Umbilical cord (tissue), 2 donors: ENCODE measurements at places on chromosomes 2 and 18. TPM values are rescaled to one million over a fixed set of nuclear protein-coding genes. Genes with fewer than 3 reads are reported as not detected.

PDE11A gene
- 0.72 TPM for total RNA-seq

SCN7A gene
- total RNA-seq, result 2.6 TPM

LRRTM4 gene
- total RNA-seq, result 4.6 TPM

VAMP8 gene
- 25.5 TPM for total RNA-seq

- peak; percentile 50 for DNase-seq
Measured at GRCh38 chr18:51668101-51668500, 470.6 kb upstream of the MEX3C start.

- no peak for DNase-seq
Measured at GRCh38 chr2:32485399-32485798, 128.6 kb downstream of the BIRC6 start.

DNA sequence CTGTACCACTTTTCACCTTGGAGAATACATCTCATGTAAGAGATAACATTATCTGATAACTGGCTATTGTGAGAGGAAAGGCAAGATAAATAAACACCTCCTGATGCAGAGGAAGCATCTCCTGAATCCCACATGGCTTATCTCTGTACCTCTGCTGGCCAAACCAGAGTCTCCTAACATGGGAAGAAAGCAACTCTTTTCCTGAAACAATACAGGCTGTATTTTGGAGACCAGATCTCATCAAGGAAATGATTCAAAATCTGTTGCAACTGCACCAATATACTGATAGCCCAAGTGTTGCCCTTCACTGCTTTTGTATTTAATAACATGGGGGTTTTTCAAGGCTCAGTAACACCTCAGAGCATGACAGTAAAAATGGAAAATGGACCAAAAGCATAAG lies 106.9 kb downstream of the MREG start:
- no peak for DNase-seq

- DNase-seq, result no peak
Measured at GRCh38 chr2:49858657-49859056, 704.3 kb upstream of the FSHR start.

DNA sequence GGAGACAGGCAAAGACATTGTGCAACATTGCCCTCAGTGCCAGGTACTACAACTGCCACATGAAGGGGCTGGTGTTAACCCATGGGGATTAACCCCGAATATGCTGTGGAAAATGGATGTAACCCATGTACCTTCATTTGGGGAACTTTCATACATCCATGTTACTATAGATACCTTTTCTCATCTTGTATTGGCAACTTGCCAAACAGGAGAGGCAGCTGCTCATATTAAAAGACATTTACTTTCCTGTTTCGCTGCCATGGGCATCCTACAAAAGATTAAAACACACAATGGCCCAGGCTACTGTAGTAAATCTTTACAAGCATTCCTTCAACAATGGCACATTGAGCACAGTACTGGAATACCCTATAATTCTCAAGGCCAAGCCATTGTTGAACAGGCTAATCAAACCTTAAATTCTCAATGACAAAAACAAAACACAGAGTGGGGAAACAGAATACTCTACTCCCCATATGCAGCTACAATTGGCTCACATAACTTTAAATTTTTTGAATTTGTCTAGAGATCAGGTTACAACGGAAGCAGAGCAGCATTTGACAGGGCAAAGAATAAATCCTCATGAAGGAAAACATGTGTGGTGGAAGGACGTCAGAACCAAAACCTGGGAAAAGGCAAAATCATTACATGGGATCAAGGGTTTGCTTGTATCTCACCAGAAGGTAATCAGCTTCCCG lies 1723.5 kb upstream of the LRRTM1 start:
- DNase-seq, result no peak

GRCh38 chr2:235706506-235706905 lies 212.7 kb downstream of the AGAP1 start:
- no peak for DNase-seq

DNA sequence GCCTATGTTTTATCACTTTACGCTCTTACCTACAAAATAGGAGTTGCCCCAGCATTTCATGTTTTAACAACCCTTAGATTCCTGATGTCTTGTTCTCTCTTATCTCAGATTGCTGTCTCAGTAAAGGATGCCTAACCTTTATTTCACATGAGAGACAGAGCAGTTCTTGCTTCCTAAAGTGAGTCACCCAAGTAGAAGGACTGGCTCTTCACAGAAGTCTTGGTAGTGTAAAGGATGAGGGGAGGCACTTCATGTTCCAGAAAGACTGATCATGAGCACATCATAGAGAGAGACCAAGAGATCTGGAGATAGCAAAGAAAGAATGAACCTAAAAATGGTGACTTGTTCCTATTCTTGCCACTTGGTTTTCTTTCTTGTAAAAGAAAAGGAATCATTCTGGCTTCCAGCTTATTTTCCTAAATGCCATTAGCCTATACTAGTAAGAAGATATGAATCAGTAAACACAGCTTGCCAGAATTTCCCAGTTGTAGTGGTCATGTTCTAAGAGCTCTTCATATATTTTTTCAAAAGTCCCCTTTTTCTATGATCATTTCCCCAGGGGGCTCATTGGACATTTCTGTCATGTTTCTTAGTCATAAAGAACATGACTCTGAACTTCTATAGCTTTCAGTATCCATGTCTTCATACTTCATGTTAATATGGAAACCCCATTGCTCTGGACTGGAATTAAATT lies 54.9 kb downstream of the MAPRE2 start:
- DNase-seq, result no peak

DNA sequence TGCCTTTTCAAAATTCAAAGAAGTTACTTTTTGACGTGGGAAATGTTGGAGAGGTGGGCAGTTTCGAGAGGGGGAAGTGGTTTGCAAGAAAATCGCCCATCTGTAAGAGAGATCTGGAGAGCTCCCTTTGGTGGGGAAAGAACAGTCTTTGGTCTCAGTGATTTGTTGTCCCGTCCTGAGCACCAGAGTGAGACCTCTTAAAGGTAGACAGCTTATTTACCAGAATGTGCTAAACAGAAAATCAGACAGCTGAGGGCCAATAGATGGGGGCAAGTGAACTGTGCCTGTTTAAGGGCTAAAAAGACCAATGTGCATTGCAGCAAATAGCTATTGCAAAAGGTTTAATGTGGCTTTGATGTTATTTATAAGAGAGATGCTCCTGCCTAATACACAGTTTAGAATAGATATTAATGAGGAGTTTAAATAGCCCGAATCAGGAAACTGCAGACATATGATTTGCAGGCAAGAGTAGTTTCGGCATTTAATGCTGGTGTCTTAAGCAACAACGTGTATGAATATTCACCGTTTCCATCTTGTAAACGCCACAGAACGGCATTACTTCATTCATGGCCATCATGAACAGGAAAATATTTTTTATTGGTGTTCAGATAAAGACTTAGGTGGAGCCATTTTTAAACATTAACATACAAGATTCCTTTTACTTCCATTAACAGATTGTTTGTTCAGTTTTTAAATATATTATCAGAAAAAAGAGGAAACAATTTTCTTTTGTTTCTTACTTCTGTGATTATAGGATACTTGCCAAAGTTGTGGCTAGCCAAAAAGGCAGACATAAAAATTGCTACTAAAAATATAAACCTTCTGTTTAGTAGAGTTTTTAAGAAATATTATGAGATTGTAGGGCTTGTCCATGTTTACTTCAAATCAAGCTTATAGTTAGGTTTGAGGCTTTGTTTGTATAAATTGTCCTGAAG lies 29.6 kb downstream of the ARHGAP15 start:
- DNase-seq, result peak; percentile 43

- DNase-seq, result no peak
Measured at GRCh38 chr2:178361588-178361987, 89.4 kb downstream of the PRKRA start.

DNA sequence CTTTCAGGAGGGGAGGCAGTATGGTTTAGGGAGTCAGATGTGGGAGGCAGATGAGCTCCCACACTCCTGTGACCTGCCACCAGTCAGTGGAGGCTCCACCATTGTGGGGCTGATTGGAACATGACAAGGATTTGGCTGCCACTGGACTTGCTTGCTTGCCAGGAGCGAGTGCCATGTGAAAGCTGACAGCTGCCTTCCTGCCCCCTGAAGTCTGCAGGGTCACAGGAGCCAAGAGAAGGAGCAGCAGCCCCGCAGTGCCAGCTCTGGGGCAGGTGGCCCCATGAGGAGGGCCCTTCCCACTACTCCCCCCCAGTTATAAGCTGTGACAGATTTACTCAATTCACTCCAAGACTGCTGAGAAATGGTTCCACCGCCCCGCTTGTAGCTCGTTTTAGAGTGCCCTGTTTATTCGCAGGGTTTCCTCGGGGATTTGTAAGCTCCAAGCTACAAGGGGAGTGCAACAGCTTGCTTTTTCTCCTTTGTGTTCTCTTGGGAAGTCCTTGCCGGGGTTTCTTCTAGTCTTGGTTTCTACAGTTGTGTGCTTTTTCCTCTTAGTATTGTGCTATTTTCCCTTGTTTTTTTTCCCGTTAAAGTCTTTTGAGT lies 414.3 kb downstream of the MEIS1 start:
- DNase-seq, result no peak

GRCh38 chr2:169714699-169715098 lies 18.9 kb upstream of the KLHL23 start:
- no peak for DNase-seq

DNA sequence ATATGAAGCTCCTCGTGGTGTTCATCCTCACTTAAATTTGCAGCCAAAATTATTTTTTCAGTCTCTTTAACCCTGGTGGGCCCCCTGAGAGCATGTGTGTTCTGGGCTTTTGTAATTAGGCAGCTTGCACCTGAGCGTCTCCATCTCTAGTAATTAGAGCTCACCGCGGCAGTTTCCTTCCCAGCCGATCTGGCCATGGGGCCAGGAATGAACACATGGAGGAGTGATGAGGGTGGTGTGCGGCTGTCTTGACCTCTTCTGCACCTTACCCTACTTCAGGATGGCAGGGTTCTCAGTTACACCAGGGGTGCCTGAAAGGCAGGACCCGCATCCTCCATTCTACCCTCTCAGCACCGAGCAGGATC lies 98.5 kb downstream of the AFF3 start:
- DNase-seq, result no peak
